ENCODE measurements at places on chromosomes 5 and 9.
A peak's percentile ranks its signal among the peaks of the same experiment; 100 is the strongest.

DNA sequence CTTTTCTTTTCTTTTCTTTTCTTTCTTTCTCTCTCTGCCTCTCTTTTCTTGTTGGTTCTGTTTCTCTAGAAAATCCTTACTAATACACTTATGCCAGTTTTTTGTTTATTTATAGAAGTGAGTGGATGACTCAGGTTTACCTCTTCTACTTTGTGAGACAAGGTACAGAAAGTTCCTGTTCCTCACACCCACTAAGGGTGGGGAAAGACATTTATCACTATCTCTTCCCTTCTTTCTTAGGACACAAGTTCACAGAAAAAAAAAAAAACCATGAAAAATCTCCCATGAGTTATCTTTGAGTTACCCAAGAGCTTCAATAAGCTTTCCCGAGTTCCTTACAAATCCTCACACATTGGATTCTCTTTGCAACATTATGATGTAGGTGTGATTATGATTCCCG lies 60.9 kb upstream of the CD180 start:
- no peak for DNase-seq

DNA sequence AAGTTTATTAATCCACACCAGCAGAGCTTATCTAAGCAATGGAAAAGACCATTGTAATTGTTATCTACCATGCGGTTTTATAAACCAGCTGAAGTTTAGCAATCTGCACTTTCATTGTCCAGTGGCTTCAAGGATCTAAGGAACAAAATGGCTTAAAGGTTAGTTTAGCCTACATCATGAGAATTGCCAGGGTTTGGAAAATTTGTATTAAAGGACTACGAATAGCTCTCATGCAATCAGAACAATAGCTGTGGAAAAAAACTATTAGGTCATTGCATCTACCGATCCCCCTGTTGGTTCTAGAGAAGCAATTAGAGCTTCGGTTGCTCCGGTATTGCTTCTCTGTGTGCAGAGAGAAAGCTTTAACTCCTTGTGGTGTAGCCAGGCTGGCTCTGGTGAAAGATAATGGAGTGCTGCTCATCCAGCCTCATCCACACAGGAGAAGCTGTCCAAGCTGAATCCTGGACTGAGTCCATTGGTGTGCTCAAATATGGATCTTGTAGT lies 86.3 kb upstream of the SLC12A2 start:
- DNase-seq = no peak

- no peak for DNase-seq
Measured at GRCh38 chr9:109751253-109751652, 28.7 kb upstream of the PALM2AKAP2 start.

GRCh38 chr9:138072897-138073296 lies 195.3 kb downstream of the CACNA1B start:
- no peak for DNase-seq

- no peak for DNase-seq
Measured at GRCh38 chr9:133701981-133702797, 36.0 kb downstream of the SARDH start.

DNA sequence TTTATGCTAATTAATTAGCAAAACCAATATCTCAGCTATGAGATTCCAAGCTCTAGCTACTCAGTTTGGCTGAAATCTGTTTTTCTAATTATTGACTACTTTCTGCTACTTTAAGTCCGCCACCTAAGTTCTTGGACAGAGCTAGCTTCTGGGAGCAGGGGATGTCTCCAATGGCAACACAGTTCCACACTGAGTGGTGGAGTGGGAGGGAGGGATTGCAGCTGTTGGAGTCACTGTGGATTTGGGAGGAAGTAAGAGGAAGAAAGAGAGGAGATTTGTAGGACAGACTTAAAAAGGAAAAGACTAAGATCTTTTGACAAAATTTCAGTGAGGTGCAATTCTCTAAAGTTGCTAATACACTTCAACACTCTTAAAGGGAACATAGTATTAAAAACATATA lies 450.8 kb downstream of the NFIB start:
- DNase-seq = no peak

DNA sequence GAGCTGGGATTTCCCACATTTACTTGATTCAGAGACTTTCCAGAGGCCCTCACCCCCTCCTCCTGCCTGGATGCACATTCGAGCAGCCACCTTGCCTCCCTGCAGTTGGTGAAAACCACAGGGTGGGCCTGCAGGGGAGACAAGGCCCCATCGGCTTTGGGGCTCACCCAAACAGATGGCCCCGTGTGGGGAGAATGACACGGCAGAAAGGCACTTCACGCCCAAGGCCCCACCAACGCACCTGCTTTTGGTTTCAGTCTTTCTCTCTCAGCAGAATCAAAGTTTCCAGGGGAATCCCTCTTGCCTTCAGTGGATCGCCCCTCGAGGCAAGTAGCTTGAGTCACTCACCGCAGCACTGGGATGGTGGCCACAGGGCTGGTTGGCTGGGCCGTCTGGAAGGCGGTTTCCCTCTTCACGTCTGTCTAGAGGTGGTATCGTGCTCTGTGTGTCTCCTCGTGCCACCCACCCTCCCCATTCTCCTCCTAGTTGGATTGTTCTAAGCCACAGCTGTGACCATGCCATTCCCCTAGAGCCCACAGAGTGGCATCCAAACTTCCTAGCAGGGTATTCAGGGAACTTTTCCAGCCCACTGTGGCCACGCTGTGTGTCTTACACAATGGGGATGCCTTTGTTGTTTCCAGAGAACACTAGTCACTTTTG lies 31.8 kb downstream of the SEC61B start:
- no peak for DNase-seq

DNA sequence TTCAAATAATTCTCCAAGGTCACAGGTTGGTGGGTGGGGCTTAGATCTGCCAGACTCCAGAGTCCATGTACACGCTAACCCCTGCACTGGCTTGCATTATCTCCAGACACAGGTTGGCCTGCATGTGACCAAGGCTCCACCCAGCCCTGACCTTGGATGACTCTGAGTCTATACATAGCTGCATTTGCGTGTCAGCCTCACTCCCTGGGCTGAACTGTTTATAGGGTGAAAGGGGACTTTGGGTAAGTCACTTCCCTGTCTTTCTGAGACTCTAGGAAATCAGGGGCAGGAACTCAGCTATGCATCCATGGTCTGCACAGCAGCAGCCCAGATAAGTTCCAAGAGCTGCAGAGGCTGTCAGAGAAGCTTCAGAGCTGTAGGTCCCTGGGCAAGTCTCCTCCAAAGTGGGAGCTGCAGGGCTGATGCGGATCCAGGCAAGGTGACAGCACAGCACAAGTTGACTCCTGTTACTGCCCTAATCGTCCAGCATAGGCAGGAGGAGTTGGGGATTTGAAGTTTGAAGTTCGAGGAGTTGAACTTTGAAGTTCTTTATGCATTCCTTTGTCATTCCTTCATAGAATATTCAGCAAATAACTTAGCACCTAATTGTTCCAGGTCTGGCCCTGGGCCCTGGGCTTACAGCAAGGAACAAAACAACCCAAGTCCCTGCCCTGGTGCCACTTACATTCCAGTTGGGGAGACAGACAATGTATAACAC lies 53.4 kb downstream of the SLC22A5 start:
- no peak for DNase-seq

DNA sequence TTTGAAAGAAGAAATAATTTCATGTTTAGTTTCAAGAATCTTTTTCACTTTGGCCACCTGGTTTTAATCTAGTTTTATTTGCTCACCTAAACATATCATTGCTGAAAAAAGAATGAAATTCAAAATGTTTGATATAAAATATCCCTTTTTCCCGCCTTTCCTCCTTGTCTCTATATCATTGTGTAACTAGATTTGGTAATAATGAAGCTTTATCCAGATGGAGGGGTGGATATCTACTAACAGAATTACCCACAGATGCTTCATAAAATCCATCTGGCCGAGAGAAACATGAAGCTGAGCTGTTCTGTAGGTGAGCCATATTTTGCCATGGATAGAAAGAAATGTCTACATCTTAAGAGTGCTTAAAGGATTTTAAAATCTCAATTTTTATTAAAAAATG lies 214.7 kb downstream of the ICE1 start:
- no peak for DNase-seq

DNA sequence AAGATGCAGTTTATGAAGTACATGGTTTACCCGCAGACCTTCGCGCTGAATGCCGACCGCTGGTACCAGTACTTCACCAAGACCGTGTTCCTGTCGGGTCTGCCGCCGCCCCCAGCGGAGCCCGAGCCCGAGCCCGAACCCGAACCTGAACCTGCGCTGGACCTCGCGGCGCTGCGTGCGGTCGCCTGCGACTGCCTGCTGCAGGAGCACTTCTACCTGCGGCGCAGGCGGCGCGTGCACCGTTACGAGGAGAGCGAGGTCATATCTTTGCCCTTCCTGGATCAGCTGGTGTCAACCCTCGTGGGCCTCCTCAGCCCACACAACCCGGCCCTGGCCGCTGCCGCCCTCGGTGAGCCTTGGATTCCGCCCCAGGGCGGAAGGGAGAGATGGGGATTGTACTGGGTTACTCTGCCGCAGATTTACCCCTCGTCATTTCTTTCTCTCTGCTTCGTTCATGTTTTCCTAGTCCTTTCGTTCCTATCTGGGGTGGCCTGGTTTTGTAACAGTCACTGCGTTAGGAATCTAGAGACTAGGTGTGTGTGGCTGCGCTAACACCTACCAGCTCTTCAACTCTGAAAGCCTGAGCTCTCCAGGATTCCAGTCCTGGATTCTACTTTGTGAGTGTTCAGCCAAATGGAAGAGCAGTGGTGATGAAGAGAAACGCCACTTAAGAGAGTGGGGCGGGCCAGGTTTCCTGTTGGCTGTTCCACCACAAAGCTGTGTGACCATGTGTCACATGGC lies 638 bp downstream of the MRPS30 start:
- peak; percentile 72 for DNase-seq

DNA sequence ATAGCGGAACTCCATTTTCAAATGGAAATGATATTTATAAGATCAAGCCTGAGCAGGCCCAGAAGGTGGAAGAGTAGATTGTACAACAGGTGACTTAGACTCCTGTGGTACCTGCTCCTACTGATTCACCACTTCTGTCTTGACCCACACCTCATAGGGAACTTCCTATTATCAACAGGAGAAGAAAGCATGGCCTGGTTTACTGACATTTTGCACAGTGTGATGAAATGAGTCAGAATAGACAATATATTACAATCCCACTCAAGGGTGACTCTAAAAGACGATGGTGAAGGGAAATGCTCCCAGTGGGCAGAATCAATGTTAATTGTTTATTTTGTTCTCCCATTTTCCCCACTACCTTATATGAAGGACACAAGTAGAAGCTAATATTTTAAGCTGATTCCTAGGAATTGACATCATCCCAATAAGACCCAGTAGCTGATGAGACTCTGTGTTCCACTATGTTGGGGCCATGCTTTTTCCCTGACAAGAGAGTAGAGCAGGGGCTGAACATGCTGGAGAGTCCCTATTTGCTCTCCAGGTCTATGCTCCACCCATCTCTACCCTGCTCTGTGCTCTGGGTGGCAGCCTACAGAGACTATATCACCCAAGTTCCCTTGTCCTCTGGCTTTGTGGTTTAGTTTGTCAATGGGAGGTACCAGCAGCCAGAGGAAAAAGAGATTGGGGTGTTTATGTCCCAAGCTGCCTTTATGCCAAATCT lies 163.4 kb upstream of the FSTL4 start:
- DNase-seq = no peak

GRCh38 chr5:15256485-15256884 lies 243.5 kb upstream of the FBXL7 start:
- DNase-seq = no peak

All from kidney glomerular epithelial cell (primary cell).